ENCODE measurements at places on chromosomes 1 and 21. TPM values are rescaled to one million over a fixed set of nuclear protein-coding genes. Genes with fewer than 3 reads are reported as not detected.

DNA sequence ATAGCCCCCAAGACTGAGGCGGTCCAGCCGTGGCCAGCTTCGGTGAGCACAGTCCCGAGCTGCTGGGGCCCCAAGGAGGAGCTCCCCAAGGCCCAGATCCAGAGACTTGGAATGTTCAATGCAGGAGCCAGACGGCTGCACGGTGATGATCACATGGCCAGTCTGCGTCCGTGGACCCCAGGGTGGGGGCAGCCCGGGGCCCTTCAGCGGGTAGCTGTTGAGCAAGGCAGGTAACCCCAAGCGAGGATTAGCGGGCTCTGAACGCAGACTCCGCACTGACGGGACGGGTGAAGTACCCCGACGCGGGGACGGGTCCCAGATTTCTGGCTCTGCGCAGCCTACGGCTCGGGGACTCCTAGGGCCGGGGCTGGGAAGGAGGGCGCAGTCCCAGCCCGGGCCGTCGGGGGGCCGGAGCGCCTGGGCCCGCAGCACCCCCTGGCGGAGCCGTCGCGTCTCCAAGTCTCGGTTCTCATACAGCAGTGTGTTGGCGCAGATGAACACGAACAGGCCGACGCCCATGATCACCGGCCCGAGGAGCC, 2.7 kb downstream of the TMEM200B start:
- no peak overlapping the region for H3K4me3 ChIP-seq
- peak; percentile 87 for DNase-seq
- H3K27me3 ChIP-seq = no peaks in the 10 kb centered on the region
- H3K36me3 ChIP-seq = no peaks in the 10 kb centered on the region
- no peaks in the 10 kb centered on the region for H3K4me1 ChIP-seq
- no peak overlapping the region for H3K27ac ChIP-seq

The TMCO2 gene
- total RNA-seq = not detected

The SPRR3 gene
- 0.75 TPM for total RNA-seq

The OR6N1 gene
- total RNA-seq = not detected

GRCh38 chr21:35044128-35044527, 5.0 kb downstream of the RUNX1 start:
- no peaks in the 10 kb centered on the region for H3K27me3 ChIP-seq
- H3K4me3 ChIP-seq = no peak overlapping the region
- peaks cover 2% of the 10 kb centered on the region for H3K4me1 ChIP-seq
- no peak overlapping the region for H3K27ac ChIP-seq

DNA sequence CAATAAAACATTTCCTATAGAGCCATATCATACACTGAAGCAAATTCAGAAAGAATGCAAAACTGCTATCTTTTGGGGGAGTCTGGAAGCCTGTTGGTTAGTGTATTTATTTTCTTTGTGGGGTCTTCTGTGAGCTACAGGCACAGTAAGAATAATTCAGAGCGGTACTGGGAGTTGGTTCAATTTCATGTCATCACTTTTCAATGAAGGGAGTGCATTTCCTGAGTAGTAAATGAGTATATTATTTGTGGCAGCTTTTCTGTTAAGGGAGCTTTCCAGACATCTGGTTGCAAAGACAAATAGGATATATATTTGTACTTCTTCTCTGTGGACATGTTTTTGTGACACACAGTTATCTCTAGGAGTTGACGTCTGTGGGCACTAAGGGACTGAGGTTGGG, 130.6 kb downstream of the HUNK start:
- no peaks in the 10 kb centered on the region for H3K36me3 ChIP-seq
- H3K4me1 ChIP-seq = no peaks in the 10 kb centered on the region
- no peak overlapping the region for H3K27ac ChIP-seq
- H3K27me3 ChIP-seq = no peaks in the 10 kb centered on the region
- no peak for DNase-seq

The SELP gene
- 9.1 TPM for total RNA-seq

The LRRC71 gene
- total RNA-seq = 1.3 TPM

DNA sequence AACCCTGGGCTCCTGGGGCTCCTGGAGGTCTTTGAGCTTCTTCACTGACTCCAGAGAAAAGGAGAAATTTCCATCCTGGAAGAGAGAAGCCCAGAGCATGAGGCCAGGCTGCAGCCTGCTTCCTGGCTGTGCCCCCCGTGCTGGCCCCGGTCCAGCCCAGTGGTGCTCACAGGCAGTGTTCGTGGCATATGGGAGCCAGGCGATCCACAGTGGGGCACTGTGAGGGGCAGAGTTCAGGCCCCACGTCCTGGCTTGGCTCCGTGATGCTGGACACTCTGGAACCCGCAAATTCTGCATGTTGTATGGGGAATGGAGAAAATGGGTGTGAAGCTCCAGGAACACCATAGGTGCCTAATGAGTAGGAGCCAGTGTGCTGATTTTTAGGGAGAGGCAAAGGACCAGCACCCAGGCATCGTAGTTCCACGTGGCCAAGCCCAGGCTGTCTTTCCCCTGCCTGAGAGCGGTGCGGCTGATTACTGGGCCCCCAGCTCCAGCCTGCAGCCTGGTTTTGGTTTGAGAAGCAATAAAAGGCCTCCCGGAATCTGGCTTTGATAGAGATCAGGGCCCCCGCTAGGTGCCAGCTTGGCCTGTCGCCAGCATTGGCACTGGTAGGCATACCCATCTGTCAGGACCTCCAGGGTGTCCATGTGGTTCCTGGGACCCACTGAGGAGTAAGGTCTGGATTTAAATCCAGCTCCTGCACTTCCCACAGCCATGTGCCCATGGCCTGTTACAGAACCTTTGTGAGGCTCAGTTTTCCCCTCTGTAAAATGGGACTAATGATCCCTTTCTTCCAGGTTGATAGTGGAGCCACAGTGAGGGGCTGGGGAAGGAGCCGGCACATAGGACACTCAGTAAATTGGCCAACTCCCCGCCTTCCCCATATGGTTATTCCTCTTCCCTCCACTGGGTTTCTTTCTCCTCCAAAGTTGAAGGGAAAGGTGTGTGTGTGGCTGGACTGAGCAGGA, 725 bp downstream of the GUCA2A start:
- H3K36me3 ChIP-seq = no peaks in the 10 kb centered on the region
- H3K4me1 ChIP-seq = no peaks in the 10 kb centered on the region
- no peak overlapping the region for H3K27ac ChIP-seq
- no peak overlapping the region for H3K4me3 ChIP-seq
- H3K27me3 ChIP-seq = no peaks in the 10 kb centered on the region
- no peak for DNase-seq

The DMRTA2 gene
- total RNA-seq = not detected

The NPPB gene
- not detected for total RNA-seq
